Vagina (tissue), 2 donors: ENCODE measurements at places on chromosomes 4 and X. TPM values are rescaled to one million over a fixed set of nuclear protein-coding genes. Genes with fewer than 3 reads are reported as not detected.

The TEX13C gene
- total RNA-seq = not detected

The FREM3 gene
- not detected for total RNA-seq

The DIPK2B gene
- 22.1 TPM for total RNA-seq

The LRP2BP gene
- 0.49 TPM for total RNA-seq

The SLC10A3 gene
- total RNA-seq = 28.2 TPM

The SPANXC gene
- total RNA-seq = not detected

The FRMPD3 gene
- total RNA-seq = 0.74 TPM

The NDNF gene
- total RNA-seq = 4.9 TPM

The CNGA1 gene
- total RNA-seq = 2.0 TPM

The HPGDS gene
- total RNA-seq = 0.98 TPM

The PAGE2B gene
- total RNA-seq = not detected

GRCh38 chr4:22410645-22411247 lies 105.1 kb downstream of the ADGRA3 start:
- H3K36me3 ChIP-seq = no peaks in the 10 kb centered on the region
- no peaks in the 10 kb centered on the region for H3K4me1 ChIP-seq
- no peak for DNase-seq
- H3K4me3 ChIP-seq = no peak overlapping the region
- no peak overlapping the region for H3K27ac ChIP-seq

DNA sequence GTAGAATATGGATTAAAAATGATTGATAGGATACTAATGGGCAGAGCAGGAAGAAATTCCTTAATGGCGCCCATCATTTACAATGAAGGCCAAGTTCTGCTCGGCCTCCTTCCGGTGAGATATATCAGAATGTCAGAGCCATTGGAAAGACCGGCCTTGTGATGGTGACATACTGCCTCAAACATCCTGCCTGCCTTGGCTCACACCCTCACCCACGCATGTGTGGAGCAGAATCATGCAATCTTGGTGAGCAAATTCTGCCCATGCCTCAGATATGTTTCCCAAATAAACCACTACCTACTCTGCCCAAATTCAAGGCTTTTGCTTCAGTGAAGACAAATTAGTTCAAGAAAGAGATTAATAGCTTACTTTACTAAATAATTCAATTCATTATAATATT lies 163.3 kb downstream of the MID1 start:
- peaks cover 4% of the 10 kb centered on the region for H3K36me3 ChIP-seq
- no peaks in the 10 kb centered on the region for H3K4me1 ChIP-seq
- no peaks in the 10 kb centered on the region for H3K27me3 ChIP-seq
- no peak overlapping the region for H3K4me3 ChIP-seq

DNA sequence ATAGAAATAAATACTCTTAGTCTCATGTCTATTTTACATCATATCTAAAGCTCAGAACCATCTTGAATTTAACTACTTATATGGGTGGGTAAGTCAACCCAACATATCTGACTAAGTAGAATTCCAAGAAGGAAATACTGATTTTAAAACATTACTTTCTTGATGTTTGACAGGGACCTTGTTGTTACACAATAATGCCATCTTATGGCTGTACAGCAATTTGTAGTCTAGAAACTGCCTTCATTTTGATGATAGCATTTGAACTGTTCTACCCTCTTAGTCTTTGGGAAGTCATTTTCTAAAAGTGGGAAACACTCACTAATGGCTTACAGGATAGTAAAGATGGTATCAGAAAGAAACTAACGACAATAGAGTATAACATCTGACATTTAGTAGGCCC lies 929.5 kb downstream of the DMD start:
- no peaks in the 10 kb centered on the region for H3K36me3 ChIP-seq
- no peak overlapping the region for H3K4me3 ChIP-seq
- H3K27ac ChIP-seq = no peak overlapping the region
- H3K4me1 ChIP-seq = no peaks in the 10 kb centered on the region
- no peak for DNase-seq
- no peaks in the 10 kb centered on the region for H3K27me3 ChIP-seq

- no peaks in the 10 kb centered on the region for H3K27me3 ChIP-seq
- no peak overlapping the region for H3K27ac ChIP-seq
- H3K4me3 ChIP-seq = no peak overlapping the region
Observed at GRCh38 chrX:130144509-130144908, 21.1 kb downstream of the AIFM1 start.

DNA sequence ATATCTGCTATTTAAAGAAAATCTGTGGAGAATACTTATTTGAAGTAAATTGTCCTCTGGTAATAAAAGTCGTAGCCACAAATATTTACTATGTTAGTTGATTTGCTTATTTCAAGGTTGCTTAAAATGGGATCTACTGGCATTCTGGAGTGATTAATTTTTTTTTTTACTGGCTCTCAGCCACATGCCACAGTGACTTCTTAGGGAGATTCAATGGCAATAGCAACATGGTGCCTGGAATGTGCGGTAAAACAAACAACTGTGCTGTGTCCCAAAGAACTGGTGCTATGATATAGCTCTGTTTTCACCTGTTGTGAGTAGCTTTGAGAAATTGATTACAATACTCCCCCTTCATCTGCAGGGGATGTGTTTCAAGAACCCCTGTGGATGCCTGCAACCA lies 324.3 kb downstream of the GPAT3 start:
- H3K27ac ChIP-seq = no peak overlapping the region
- no peak for DNase-seq
- H3K27me3 ChIP-seq = no peaks in the 10 kb centered on the region
- H3K4me1 ChIP-seq = no peaks in the 10 kb centered on the region
- H3K4me3 ChIP-seq = no peak overlapping the region

GRCh38 chr4:95014068-95014467 lies 256.3 kb downstream of the BMPR1B start:
- H3K27ac ChIP-seq = no peak overlapping the region
- DNase-seq = no peak
- H3K36me3 ChIP-seq = no peaks in the 10 kb centered on the region
- H3K27me3 ChIP-seq = no peaks in the 10 kb centered on the region
- no peak overlapping the region for H3K4me3 ChIP-seq

GRCh38 chrX:53599781-53600396 lies 86.6 kb downstream of the HUWE1 start:
- no peak overlapping the region for H3K27ac ChIP-seq
- no peak overlapping the region for H3K4me3 ChIP-seq
- no peaks in the 10 kb centered on the region for H3K27me3 ChIP-seq
- peaks cover 32% of the 10 kb centered on the region for H3K36me3 ChIP-seq
- no peak for DNase-seq

DNA sequence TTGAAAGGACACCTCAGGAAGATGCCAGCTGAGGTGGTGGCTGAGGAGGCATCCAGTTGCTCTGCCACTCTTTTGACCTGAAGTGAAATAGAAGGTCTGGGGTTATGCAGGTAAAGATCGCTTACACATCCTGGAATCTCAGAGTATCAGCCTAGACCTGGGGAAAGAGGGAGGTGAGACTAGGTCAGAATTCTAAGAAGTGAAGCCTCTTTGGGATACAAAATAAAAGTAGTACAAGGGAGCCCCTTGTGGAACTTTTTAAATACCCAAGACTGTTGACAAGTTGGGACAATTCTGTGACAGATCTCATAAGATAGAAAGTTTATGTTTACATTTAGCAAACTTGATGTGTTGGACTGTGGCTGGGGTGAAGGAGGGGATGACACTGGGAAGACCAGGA lies 263.1 kb downstream of the SPRY1 start:
- H3K36me3 ChIP-seq = no peaks in the 10 kb centered on the region
- H3K4me1 ChIP-seq = no peaks in the 10 kb centered on the region
- no peak overlapping the region for H3K27ac ChIP-seq
- no peaks in the 10 kb centered on the region for H3K27me3 ChIP-seq

DNA sequence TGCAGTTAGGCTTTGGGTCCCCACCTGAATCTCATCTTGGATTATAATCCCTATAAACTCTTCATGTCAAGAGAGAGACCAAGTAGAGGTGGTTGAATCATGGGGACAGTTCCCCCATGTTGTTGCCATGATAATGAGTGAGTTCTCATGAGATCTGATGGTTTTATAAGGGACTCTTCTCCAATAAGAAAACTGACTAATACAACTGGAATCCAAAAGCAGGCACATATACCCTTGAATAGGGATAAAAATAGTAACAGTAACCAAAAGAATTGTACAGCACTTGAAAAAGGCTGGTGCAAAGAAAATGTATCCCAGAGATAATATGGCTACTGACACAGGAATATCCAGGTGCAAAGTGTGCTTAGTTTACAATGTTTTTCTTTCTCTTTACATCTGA lies 351.5 kb upstream of the MAD2L1 start:
- no peaks in the 10 kb centered on the region for H3K27me3 ChIP-seq
- H3K36me3 ChIP-seq = no peaks in the 10 kb centered on the region
- H3K4me3 ChIP-seq = no peak overlapping the region
- no peak overlapping the region for H3K27ac ChIP-seq
- DNase-seq = no peak
- H3K4me1 ChIP-seq = no peaks in the 10 kb centered on the region

DNA sequence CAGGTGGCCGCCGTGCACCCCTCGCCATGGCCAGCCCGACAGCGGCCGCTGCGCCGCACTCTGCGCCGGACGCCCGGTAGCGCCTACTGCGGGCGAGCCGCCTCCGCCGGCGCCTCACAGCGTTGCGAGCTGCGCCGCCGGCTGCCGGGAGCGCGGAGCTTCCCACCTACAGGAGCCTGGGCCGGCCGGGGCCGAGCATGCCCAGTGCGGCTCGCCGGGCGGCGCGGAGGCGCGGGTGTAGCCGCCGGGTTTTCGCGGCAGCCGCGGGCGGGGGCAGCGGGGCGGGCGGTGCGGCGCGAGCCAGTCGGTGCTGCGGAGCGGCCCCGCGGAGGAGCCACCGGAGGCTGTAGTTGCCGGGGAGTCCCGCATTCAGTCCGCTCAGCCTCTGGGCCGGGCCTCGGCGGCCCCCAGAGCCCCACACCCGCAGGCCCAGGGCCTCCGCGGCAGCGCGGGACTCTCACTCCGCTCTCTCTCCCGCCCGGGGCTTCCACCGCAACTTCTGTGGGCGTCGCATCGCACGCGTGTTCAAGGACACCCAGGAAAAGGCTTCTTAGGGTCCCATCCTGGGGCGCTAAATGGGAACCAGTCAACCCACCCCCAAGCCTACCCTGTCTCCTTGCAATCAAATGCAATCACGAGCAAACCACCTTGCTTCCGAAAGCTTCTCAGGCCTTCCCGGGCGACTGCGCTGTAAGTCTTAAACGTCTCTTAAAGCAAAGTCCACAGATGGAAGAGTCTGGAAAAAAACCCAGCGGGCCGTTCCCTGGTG lies at the start of gene MFAP3L:
TSS of gene MFAP3L (minus strand) at position 143 of the 769 bp plus-strand sequence. CDS start 20,518 bp downstream, outside the sequence.
- no peak for DNase-seq
- H3K4me1 ChIP-seq = peaks cover 4% of the 10 kb centered on the region
- H3K36me3 ChIP-seq = no peaks in the 10 kb centered on the region
- peak within 1 kb of the TSS; percentile 82 for H3K27ac ChIP-seq
- H3K27me3 ChIP-seq = no peaks in the 10 kb centered on the region

GRCh38 chr4:5632571-5632970 lies 75.8 kb downstream of the EVC2 start:
- DNase-seq = no peak
- no peak overlapping the region for H3K4me3 ChIP-seq
- no peaks in the 10 kb centered on the region for H3K27me3 ChIP-seq
- H3K27ac ChIP-seq = no peak overlapping the region

- H3K27me3 ChIP-seq = no peaks in the 10 kb centered on the region
- peaks cover 36% of the 10 kb centered on the region for H3K36me3 ChIP-seq
- no peaks in the 10 kb centered on the region for H3K4me1 ChIP-seq
Observed at GRCh38 chr4:905485-906338, 26.4 kb downstream of the GAK start.

DNA sequence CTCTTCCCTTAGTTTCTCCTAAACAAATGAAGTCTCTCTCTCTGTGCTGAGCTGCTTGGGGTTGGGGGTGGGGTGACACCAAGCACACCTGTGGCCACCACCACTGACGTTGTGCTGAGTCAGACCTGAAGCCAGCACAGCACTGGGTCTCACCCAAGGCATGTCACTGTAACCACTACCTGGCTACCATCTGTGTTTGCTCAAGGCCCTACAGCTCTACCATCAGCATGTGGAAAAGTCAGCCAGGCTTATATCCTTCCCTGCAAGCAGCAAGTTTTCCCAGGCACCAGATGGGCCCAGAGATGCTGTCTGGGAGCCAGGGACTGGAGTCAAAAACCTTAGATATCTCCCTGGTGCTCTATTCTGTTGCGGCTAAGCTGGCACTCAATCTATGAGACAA lies 6.9 kb downstream of the CXCL10 start:
- H3K4me3 ChIP-seq = no peak overlapping the region
- peaks cover 13% of the 10 kb centered on the region for H3K4me1 ChIP-seq
- DNase-seq = no peak
- H3K36me3 ChIP-seq = no peaks in the 10 kb centered on the region
- H3K27ac ChIP-seq = no peak overlapping the region

GRCh38 chr4:3344596-3344995 lies 51.8 kb downstream of the RGS12 start:
- no peak overlapping the region for H3K27ac ChIP-seq
- H3K36me3 ChIP-seq = no peaks in the 10 kb centered on the region
- H3K27me3 ChIP-seq = no peaks in the 10 kb centered on the region
- peak; percentile 82 for DNase-seq

GRCh38 chrX:130057209-130057608 lies 53.1 kb downstream of the ELF4 start:
- no peak overlapping the region for H3K4me3 ChIP-seq
- H3K27ac ChIP-seq = no peak overlapping the region
- no peaks in the 10 kb centered on the region for H3K27me3 ChIP-seq
- no peak for DNase-seq

- no peak overlapping the region for H3K4me3 ChIP-seq
- H3K27me3 ChIP-seq = no peaks in the 10 kb centered on the region
- no peaks in the 10 kb centered on the region for H3K36me3 ChIP-seq
- no peak for DNase-seq
- no peak overlapping the region for H3K27ac ChIP-seq
- no peaks in the 10 kb centered on the region for H3K4me1 ChIP-seq
Observed at GRCh38 chr4:41670530-41670929, 78.0 kb downstream of the PHOX2B start.

GRCh38 chr4:24677909-24678308 lies 93.6 kb upstream of the DHX15 start:
- no peaks in the 10 kb centered on the region for H3K36me3 ChIP-seq
- no peaks in the 10 kb centered on the region for H3K4me1 ChIP-seq
- H3K4me3 ChIP-seq = no peak overlapping the region

- H3K4me3 ChIP-seq = no peak overlapping the region
- H3K36me3 ChIP-seq = no peaks in the 10 kb centered on the region
- H3K27ac ChIP-seq = no peak overlapping the region
- no peak for DNase-seq
Observed at GRCh38 chrX:126994032-126994600, 174.6 kb downstream of the PRR32 start.

- DNase-seq = no peak
- no peaks in the 10 kb centered on the region for H3K4me1 ChIP-seq
- no peaks in the 10 kb centered on the region for H3K36me3 ChIP-seq
- H3K27ac ChIP-seq = no peak overlapping the region
Observed at GRCh38 chrX:54248309-54248708, 65.3 kb upstream of the FAM120C start.

- H3K4me3 ChIP-seq = no peak overlapping the region
- H3K27ac ChIP-seq = no peak overlapping the region
- peaks cover 4% of the 10 kb centered on the region for H3K4me1 ChIP-seq
Observed at GRCh38 chr4:150251752-150252190, 173.5 kb downstream of the DCLK2 start.

- H3K27ac ChIP-seq = no peak overlapping the region
- H3K27me3 ChIP-seq = no peaks in the 10 kb centered on the region
- H3K36me3 ChIP-seq = no peaks in the 10 kb centered on the region
- H3K4me3 ChIP-seq = no peak overlapping the region
Observed at GRCh38 chrX:134186362-134187121, 50.4 kb upstream of the CCDC160 start.
